ENCODE measurements at places on chromosomes 5 and 9. TPM values are rescaled to one million over a fixed set of nuclear protein-coding genes. Genes with fewer than 3 reads are reported as not detected.

ADAMTSL1 gene
- total RNA-seq = 2.1 TPM

- H3K27ac ChIP-seq = peak overlapping the region; percentile 79
- no peak overlapping the region for H3K4me3 ChIP-seq
Observed at GRCh38 chr9:131330814-131331600, 41.5 kb downstream of the PLPP7 start.

- H3K36me3 ChIP-seq = peaks cover 5% of the 10 kb centered on the region
- no peak overlapping the region for H3K4me3 ChIP-seq
- H3K4me1 ChIP-seq = peaks cover 2% of the 10 kb centered on the region
Observed at GRCh38 chr9:71937070-71937625, 25.7 kb downstream of the C9orf85 start.

DNA sequence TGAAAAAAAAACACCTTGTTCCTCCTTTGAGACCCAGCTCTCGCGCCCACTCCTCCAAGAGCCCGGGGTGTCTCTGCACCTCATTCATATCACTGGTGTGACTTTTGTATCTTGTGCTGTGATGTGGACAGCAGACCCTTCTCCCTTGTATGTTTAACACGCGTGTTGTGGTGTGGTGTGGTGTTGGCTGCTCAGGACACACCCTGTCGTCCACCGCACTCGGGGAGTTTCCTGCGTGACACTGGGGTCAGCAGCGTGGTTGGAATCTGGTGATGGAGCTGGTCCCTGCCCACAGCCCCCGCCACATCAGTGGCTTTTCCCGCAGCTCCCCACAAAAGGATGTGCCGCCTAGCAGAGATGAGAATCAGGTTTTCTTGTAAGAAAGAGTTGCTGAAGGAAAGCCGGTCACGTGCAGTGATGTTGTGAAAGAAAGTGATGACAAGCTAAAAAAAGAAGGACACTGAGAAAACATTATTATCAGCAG is 61.5 kb downstream of the TENT4A start:
- no peak overlapping the region for H3K27ac ChIP-seq
- no peak for DNase-seq
- no peak overlapping the region for H3K4me3 ChIP-seq
- H3K36me3 ChIP-seq = no peaks in the 10 kb centered on the region
- no peaks in the 10 kb centered on the region for H3K4me1 ChIP-seq
